AG10803 (cell line): ENCODE measurements at places on chromosomes 2 and 18.
A peak's percentile ranks its signal among the peaks of the same experiment; 100 is the strongest.

GRCh38 chr2:102664471-102664909 is 45.1 kb downstream of the SLC9A2 start:
- DNase-seq = peak; percentile 3

DNA sequence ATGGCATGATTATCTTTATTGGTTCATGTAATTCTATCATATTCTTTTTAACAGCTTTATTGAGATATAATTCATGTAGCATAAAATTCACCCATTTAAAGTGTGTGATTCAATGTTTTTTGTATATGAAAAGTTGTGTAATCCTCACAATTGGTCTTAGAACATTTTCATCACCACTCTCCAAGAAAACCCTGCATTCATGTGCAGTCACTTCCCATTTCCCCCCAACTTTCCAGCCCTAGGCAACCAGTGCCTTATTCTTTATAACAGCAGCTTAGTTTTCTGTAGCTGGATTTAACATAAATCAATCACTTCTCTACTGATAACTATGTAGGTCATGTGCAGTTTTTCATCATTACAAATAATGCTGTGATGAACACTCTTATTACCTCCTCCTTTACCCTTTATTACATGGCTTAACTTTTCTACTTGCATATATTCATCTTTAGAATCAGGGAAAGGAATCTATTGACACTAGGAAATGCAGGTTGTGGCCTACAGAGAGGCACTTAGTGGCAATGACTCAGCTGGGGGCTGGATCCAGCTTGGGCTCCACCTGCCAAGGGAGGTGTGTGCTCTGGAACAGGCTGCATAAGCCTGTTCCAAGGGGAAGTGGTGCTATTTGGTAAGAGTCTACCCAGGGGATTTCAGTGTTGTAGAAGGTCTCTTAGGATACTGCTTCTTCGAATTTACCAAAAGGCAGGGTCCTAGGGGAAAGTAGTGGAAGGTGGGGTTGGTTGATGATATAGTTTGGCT is 89.1 kb downstream of the ETAA1 start:
- DNase-seq = no peak

- no peak for DNase-seq
Measured at GRCh38 chr2:46303822-46304221, 6.6 kb downstream of the EPAS1 start.

DNA sequence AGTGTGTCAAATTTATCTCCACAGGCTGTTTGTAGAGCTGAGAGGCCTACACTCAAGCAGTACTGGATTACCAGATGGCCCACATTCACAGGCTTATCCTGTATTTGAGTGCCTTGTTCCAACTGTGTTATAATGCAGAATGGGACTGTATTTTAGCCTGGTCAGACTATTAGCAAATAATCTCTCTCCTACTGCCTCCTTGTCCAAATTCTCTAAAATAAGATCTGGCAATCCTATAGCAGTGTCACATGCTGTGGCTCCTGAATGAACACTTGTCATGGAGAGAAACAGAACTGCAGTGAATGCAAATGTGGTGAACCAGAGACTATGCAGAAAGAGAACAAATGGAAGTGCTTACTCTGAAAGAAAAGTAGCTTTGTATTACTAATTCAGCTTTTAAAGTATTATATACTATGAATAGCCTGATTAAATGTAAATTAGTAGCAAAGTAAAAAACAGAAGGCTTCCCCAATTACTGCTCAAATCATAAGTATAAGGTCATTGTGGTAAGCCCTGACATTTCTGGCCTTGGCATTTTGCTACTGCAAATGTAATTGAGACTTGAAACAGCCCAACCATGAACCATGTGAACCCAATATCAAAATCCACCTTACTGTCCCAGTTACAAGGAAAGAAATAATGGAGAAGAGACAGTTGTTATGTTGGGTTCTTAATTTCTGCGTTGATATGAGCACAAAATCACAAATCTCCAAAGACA is 80.0 kb downstream of the MAP4K3 start:
- DNase-seq = no peak

GRCh38 chr18:74795751-74796150 is 198.1 kb downstream of the ZNF407 start:
- DNase-seq = no peak

DNA sequence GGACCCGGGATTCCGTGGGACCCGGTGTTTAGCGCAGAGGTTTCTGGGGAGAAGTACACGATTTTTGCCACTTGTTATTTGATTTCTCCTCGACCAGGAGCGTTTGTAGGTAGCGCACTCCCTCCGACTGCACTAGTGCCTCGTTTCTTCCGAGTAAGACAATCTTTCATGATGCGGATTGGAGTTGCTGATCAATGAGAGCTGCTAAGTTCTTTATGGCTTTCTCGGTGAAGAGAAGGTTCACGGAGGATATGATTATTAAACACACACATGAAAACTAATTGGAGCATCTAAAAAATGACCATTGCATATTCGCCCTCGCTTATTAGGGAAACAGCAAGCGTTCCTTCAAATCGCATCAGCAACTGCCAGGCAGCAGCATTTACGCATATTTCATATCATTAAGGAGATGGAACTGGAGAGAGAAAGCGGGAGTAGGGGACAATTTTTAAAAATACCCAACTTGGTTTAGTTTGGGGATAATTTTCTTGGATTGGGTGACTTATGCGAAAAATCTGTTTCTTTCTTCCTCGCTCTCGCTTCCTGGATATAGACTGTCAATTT is 616 bp downstream of the EML6 start:
- peak; percentile 3 for DNase-seq

GRCh38 chr2:151191001-151191400 is 70.7 kb downstream of the RBM43 start:
- DNase-seq = no peak

DNA sequence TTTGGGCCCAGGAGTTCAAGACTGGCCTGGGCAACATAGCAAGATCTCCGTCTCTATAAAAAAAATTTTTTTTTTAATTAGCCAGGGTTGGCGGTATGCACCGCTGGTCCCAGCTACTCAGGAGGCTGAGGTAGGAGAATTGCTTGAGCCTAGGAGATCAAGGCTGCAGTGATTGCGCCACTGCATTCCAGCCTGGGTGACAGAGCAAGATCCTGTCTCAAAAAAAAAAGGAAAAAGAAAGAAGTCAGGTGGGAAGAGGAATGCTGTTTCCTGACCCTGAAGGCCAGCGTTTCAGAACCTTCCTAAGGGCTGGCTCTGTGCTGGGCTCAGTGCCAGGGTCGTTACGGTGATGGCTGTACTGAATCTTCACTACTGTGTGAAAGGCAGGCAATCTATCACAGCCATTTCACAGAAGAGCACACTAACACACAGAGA is 35.0 kb upstream of the AGAP1 start:
- DNase-seq = peak; percentile 50

- DNase-seq = no peak
Measured at GRCh38 chr2:214560176-214560575, 149.3 kb downstream of the VWC2L start.

DNA sequence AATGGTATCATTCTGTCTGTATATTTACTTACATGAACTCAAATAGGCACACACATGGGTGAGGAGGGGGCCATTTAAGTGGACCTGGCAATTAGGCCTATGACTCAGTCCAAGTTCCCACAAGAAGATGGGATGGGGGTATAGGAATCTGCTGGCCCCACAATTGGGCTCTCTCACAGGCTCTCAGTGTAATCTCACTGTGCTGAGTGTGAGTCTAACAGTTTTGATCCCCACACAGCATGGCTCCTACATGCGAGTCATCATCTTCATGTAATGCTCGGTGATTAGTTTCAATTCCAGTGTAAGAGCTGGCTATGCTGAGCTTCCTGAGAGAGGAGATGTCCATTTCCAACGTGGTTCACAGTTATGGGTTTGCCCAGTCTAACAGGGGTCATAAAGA is 114.0 kb downstream of the GATA6 start:
- DNase-seq = no peak

GRCh38 chr2:70574109-70574508 is 20.5 kb upstream of the TGFA start:
- DNase-seq = no peak

DNA sequence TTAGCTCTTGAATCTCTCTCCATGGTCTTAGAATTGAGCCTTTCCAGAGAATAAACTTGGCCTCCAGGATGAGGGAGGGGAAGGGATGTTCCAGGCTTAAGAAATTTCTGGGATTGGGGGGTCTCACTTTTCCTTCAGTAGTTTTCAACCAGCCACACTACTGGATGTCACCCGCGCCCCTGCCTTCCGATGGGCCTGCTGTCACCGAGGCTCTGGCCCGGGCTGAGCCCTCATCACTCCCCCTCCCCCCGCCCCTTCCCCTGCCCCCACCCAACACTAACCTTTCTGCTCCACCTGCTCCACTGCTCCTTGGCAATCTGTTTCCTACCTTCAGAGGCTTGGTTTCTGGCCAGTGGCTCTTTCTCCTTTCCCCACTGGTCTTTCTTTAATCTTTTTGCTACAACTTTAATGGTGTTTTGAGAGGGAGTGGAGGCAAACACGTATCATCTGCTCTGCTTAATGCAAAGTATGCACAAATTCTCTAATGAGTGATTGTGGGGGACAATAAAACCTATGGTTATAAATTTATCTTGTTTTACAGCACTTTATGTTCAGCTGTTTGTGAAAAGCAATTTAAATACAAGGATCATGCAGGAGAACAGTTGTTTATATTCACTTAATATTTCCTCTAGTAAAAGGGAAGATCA is 155.1 kb downstream of the WDSUB1 start:
- no peak for DNase-seq

DNA sequence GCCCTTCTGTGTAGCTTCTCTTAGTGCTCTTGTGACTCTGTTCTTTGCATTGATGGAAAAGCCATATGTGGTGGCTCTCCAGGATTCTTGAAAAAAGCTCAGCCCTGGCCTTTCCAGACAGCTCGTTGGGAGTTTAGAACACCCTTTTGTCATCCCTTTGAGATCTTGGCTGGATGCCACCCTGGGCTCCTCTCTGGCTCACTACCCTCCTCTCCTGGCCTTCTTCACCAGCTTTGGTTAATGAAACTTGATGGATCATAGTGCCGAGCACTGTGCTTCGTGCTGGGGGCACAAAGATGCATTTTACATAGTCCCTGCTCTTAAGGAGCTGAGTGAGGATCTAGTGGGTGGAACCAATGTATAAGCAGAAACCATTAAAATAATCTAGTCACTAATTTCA is 15.6 kb upstream of the FHOD3 start:
- no peak for DNase-seq

DNA sequence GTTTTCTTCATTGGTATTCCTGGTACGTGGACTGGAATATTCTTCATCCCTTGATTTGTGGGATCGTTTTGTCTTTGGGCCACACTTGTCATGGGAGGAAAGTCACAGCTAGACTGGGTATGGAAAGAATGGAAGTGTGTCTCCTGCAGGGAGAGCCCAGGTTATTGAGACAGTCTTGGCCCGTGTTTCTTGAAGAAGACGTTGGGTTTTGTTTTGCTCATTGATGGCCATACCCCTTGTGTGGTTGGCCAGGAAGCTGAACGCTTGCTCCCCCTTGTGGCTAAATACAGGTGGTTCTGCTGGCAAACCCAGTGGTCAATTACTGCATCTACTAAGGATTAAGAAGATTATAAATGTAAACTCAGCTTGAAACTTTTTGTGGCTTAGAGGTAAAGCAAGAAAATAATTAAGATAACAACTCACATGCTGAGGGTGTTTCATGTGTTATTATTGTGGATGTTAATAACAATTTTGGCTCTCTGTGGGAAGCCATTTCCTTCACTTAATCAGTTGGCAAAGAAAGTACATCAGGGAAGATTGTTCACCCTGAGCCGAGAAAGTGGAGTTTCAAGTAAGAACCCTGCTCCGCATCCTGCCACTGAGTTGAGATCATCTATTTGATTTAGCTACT is 91.8 kb downstream of the NEDD4L start:
- peak; percentile 68 for DNase-seq

DNA sequence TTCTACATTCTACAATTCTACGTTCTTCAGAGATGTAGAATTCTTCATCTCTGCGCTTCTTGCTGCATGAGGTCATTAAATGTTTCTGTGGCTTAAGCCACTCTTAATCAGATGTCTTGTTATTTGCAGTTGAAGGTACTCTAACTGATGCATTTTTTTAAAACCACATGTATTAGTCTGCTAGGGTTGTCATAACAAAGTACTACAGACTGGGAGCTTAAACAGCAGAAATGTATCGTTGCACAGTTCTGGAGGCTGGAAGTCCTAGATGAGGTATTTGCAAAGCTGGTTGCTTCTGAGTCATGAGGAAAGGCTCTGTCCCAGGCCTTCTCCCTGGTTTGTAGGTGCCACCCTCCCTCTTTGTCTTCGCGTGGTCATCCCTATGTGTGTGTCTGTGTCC is 176.3 kb upstream of the GLI2 start:
- peak; percentile 99 for DNase-seq

GRCh38 chr2:201827621-201828020 is 21.3 kb downstream of the CDK15 start:
- no peak for DNase-seq

GRCh38 chr2:98058191-98058975 is 28.6 kb upstream of the VWA3B start:
- DNase-seq = no peak

DNA sequence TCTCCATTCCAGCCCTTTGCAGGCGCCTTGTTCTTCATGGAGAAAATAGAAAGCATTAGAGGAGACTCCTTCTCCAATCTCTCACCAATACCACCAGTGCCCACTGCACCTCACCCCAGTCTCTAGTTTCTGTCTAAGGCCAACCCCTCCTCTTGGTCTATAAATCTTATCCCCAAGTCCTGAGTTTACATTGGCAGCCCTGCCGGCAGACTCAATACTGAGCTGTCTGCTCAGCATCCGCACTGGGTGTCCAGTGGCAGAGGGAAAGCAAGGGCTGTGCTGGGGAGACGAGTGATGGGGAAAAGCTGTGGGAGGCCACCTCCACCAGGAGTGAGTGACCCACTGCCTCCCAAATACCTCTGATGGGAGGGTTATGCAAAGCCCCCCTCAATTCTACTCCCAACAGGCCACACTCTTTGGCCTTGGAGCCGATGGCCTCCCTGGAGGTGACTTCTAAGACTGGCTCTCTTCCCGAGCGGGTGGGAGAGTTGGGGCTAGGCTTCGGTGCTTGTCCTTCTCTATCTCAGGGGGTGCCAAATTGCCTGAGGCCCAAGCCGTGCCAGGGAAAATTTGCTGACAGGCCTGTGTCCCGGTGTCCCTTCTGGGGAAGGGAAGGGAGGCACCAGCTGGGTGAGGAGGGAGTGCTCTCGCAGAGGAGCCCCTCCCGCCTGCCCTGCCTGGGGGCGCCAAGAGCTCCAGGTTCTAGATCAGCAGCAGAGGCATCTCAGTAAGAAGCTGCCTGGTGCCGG is 165.2 kb upstream of the MSH6 start:
- DNase-seq = no peak

DNA sequence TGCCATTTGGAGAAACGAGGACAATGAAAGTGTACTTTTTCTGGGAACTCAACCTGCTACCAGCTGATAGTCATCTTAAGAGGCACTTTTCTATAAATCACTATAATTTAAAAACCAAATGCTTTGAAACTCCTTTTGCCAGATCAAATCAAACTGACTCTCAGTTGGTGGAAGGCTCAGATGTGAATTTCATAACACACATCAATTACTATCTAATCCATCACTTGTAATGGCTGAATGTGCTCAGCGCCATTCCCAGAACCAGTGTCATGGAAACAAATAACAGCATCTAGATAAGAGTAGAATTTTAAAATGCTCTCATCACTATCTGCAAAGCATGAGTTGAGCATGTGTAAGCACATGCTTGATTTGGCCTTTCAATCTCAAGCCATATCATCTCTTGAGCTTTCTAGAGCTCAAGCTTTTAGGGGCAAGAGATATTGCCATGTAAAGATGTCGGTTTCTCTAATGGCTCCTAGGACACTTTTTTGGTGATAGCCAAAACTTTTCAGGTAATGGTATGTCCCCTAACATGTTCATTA is 223.1 kb upstream of the ACVR2A start:
- no peak for DNase-seq
